ENCODE measurements at places on chromosomes 1 and 21.
A peak's percentile ranks its signal among the peaks of the same experiment; 100 is the strongest.

DNA sequence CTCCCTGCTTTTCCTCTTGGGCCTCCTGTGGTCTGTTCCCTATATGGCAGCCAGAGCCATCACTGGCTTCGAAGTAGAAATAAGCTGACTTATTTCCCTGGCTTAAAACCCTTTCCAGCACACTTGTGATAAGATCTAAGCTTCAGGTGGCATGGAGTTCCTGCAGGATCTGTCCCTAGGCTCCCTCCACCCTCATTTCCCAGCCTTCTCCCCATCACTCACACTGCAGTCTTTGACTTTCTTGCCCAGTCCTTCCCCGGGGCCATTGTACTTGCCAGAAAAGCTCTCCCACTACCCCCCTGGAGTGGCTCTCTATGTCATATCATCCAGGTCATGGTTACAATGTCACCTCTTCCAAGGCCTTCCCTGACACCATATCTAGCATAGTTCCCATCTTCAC lies 55.8 kb downstream of the KCNJ6 start:
- no peak for DNase-seq

GRCh38 chr1:55052221-55053142 lies 13.1 kb downstream of the PCSK9 start:
- no peak for DNase-seq

DNA sequence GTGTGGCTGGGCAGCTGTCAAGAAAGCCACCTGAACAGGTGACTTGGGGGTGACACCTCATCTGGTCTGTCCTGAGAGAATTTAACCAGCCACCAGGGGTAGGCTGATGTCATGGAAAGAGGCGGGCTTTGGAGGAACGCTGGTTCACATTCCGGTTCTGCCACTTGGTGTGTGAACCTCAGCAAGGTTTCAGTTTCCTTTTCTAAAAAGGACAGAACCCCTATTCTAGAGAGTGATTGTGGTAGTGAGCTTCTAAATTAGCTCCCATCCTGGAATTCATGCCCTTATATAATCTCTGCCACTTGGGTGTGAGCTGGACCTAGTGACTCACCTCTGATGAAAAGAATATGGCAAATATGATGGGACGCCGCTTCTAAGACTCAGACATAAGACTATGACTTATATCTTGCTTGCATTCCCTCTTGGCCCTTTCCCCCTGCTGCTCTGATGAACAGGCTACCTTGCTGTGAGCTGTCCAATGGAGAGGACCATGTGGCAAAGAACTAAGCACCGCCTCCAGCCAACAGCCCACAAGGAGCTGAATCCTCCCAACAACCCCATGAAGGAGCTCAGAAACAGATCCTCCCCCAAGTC lies 332.1 kb downstream of the RRAGC start:
- peak; percentile 27 for DNase-seq

DNA sequence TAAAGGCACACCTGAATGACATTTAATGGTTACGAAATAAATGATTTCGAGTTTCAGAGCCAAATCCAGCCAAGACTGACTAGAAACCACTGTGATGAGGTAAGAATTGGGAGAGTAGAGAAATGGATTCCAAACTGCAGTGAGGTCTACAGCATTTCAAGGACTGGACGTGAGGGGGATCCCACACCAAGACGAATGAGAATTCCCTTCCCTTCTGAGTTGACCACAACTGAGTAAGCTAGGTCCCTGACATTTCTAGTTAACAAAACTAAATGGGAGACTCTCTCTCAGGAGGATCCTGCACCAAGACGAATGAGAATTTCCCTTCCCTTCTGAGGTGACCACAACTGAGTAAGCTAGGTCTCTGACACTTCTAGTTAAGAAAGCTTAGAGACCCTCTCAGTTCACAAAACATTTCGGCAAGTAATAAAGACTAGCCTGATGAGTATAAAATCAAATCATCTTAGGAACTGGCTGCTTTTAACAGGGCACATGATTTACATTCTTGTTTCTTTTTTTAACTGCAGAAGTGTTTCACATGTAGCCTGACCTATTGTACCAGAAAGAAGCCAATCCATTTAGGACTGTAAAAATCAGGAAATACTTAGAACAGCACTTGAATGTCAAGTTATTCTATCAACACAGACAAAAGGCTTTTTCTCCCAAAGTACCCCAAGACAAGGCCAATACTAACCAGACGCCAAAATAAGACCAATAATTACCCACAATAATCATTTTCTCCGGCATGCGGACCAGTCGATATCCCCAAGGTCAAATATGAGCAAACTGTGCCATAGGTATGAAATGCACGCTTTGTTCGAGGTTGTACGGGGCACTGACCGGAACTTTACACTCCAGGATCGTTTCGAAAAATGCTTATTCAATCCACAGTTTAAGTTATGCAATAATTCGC lies 1.4 kb upstream of the SPATA1 start:
- DNase-seq, result no peak

DNA sequence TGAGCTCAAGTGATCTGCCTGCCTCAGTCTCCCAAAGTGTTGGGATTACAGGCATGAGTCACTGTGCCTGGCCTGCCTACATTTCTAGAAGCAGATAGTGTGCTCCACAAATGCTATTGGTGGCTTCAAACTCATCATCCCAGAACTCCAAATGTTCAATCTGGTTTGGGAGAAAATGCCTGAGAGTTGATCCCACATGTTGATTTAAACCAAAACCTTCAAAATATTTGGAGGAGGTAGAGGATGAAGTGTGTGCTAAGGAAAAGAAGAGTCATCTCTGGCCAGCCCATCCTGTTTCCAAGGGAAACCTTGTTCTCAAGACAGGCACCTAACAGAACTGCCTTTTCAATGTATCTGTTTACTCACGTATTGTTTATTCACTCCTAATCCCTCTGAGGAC lies 55.4 kb upstream of the GRHL3 start:
- DNase-seq, result no peak
